ENCODE measurements at places on chromosomes 2 and 18. TPM values are rescaled to one million over a fixed set of nuclear protein-coding genes. Genes with fewer than 3 reads are reported as not detected.

Gene NEURL3
- total RNA-seq = 0.38 TPM

Gene NEU4
- 0.22 TPM for total RNA-seq

Gene DIPK1C
- total RNA-seq = not detected

Gene CAPN14
- total RNA-seq = 0.14 TPM

Gene CHRNG
- total RNA-seq = not detected

Gene MYO7B
- 0.77 TPM for total RNA-seq

Gene PTPRN
- 88.2 TPM for total RNA-seq

Gene SLC9A4
- 0.07 TPM for total RNA-seq

Gene CDH20
- not detected for total RNA-seq

Gene RAMP1
- 9.1 TPM for total RNA-seq

Gene L3MBTL4
- 0.58 TPM for total RNA-seq

Gene BCL11A
- 32.0 TPM for total RNA-seq

Gene TEKT4
- not detected for total RNA-seq

Gene SFT2D3
- 2.9 TPM for total RNA-seq

All from astrocyte (in vitro differentiated cells and primary cell).